ENCODE measurements at places on chromosomes 16 and 17.

GRCh38 chr17:34637548-34638525, 58.5 kb downstream of the TMEM132E start:
- DNase-seq = peak; percentile 84

- no peak for DNase-seq
These were observed 92.2 kb downstream of the CMC2 start for GRCh38 chr16:80914379-80915078.

- no peak for DNase-seq
These were observed 24.3 kb downstream of the CENPV start for GRCh38 chr17:16328997-16329396.

GRCh38 chr16:31420037-31420436, 8.1 kb downstream of the COX6A2 start:
- DNase-seq = no peak

GRCh38 chr16:7304279-7304678, 28.4 kb upstream of the RBFOX1 start:
- no peak for DNase-seq

GRCh38 chr16:49489686-49490320, 116.2 kb downstream of the C16orf78 start:
- no peak for DNase-seq

DNA sequence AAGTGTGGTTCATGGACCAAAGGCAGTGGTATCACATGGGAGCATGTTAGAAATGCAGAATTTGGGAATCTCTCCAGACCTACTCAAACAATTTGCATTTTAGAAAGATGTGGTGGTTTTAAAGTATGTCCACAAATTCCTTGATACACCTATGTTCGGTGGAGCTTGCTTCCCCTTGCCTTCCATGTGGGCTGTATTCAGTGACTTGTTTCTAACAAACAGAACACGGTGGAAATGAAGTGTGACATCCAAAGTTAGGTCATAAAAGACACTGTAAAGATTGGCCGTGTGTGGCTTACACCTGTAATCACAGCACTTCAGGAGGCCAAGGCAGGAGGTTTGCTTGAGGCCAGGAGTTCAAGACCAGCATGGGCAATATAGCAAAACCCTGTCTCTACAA, 16.7 kb downstream of the COQ7 start:
- DNase-seq = no peak

DNA sequence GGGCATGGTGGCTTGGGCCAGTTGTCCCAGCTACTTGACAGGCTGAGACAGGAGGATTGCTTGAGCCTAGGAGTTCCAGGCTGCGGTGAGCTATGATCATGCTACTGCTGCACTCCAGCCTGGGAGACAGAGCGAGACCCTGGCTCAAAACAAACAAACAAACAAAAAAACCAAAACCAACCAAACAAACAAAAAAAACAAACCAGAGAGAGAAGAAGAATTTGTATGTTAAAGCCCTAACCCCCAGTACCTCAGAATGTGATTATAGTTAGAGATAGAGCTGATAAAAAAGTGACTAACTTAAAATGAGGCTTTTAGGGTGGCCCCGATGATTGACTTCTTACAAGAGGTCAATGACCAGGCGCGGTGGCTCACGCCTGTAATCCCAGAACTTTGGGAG, 1.7 kb upstream of the MMP25 start:
- DNase-seq = no peak

DNA sequence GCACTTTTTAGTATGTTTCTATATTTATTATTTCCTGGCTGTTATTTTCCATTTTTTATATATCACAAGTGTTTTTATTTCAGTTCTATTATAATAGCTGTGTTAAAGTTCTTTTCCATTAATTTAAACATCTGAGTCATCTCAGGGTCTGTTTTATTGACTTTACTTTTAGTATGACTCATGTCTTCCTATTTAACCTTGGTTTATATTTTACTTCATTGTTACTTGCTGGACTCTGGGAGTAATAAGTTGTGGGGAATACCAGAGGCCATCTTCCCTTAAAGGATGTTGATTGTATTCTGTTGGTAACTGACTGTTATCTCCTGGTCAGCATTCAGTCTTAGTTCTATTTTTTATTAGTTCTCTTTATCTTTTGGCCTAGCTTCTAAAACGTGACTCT, 1508.2 kb downstream of the CDH11 start:
- DNase-seq = no peak

GRCh38 chr17:35540589-35541404, 3.3 kb upstream of the SLFN12L start:
- peak; percentile 50 for DNase-seq

DNA sequence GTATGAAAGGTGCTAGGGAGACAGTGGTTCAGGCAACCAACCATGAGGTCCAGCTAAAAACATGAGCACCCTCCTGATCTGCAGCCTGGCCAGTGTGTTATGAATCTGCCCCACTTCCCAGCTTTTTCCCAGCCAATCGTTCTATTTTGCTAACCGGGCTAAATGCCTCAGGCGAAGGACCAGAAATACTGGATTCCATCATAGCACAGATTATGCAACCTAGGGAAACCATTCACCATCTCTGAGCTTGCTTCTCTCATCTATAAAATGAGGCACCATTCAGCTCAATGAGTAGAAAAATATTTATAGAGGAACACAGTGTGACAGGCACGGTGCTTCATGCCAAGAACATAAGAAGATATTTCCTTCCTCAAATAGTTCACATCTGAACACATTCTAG, 45.2 kb upstream of the NUDT7 start:
- no peak for DNase-seq

DNA sequence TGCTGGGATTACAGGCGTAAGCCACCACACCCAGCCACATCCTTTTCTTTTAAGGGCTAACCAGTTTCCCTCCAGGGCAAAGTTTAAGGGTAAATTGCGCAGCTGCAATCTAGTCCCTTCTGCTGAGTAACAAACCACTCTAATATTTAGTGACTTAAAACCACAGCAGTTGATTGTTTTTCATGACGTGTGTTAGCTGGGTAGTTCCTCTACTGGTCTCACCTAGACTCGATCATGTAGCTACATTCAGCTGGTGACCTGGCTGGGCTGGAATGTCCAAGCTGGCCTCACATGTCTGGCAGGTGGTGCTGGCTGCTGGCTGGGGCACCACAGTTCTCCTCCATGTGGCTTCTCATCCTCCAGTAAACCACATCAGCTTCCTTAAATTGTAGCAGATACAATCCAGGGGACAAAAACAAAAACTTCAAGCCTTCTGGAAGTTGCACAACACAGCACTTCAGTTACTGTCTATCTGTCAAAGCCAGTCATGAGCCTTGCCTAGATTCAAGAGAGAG, 75.5 kb downstream of the GPRC5B start:
- no peak for DNase-seq

- DNase-seq = peak; percentile 74
These were observed 45.6 kb upstream of the HOXB9 start for GRCh38 chr17:48671697-48672171.

DNA sequence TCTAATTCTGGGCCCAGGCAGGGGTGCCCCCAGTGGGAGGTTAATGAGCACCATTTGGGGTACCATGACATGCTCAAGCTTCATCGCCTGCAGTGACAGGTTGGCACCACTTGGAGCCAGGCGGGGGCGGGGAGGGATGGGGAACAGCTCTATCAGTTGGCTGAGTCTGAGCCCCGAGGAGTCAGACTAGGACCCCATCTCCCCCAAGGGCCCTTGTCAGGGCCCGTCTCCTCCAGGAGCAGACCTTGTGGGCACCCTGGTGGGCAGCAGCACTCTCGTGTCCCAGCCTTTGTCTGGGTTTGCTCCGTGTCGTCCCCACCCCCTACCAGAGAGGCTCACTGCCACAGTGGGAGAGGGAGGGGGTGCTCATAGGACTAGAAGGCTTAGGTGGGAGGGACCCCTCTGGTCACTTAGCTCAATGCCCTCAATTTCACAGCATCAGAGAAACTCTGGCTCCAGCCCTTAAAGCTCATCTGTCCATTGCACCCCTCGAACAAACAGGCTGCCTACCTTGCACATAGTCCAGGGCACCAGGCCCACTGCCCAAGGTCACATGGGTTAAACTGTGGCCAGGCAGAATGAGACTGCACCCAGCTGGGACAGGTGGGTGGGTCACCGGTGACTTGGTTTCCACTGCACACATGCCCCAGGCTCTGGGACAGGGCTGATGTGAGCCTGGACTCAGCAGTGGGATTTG, 4.1 kb downstream of the PPP1R9B start:
- DNase-seq = no peak

DNA sequence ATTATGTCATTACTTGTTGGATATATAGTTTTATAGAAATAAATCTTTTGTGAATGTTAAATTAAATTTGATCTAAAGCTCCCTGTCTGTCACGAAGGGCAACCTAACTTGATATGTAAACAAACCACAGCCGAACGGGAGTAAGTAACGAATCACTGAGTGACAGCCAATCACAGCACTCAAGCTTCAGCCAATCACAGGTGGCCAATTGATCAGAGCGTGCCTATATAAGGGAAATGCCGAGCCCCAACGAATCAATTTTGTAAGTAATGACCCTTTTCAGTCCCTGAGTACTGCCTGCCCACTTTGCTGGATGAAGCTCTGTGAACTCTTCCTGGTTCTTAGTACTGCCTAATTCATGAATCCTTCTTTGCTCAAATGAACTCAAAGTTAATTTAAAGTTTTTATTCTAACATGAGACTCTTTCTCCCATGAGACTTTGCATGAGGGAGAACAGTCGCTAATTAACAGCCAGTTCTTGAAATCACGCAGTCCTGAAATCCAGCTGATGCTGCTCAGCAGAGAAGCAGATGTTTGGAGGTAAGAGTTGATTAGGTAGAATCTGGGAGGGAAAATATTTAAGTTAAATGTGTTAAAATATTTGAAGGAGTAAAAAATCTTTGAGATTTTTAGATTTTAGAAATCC, 302.2 kb downstream of the CNTNAP4 start:
- DNase-seq = no peak

GRCh38 chr16:1145383-1146100, 7.4 kb upstream of the CACNA1H start:
- DNase-seq = no peak

DNA sequence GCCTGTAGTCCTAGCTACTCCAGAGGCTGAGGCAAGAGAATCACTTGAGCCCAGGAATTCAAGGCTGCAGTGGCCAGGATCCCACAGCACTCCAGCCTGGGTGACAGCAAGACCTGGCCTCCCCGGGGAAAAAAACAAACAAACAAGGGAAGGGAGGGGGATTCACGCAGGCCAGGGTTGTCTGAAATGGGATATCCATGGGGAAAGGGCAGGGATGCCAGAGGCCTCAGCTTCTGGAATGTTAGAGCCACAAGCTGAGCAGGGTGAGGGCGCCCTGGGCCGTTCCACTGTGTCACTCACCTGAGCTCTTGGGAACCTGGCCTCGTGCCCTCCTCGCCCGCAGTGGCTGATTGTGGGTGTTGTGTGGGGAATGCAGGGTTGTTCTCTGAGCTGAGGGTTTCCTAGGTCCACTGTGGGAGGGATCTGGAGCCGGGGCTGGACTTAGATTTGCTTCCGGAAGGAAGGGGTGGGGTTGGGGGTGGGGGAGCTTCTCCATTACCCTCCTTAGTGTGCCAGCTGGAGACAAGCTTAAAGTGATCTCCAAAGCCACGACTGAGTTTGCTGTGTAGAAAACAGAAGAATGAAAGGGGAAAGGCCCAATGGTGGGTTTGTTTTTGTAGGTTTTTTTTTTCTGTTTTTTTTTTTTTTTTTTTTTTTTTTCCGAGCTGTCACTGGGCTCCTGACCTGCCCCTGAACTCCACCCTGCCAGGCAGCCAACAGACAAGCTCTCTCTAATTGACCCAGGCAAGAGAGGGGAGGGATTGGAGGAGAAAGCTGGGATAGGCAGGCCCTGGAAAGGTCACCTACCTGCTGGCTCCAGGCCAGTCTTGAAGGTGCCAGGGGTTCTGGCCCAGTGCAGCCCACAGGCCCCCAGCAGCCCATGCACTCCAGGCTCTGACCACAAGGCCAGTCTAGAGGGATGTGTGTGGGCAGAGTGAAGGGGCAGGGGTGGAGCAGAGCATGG, at the start of gene SULT1A1:
Gene SULT1A1 (minus strand): TSS at position 414 of the 964 bp plus-strand sequence. CDS start 1,189 bp downstream, outside the sequence.
- no peak for DNase-seq

- no peak for DNase-seq
These were observed 24.3 kb upstream of the LASP1NB start for GRCh38 chr17:38900978-38901656.

DNA sequence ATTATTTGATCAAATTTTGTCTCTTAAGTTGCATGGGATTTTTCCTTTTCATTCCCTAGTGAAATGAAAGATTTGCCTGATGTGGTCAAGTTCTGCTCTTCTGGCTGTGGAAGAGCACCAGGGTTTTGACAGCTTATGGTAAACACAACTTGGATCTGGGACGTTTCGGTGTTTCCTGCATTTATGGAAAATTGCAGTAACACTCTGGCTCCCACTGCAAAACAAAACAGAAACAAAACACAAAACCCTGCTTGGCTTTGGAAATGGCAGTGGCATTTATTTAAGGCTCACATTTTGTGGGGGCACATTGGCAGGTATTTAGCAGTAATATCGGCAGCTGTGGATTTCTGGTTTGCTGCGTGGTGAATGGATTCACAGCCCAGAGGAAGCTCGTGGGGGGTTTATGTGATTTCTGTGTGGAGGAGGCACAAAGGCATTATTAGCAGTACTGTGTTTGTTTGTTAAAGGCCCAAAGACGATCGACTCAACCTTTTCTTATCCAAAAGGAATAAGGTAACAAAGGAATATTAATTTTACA, 377.8 kb downstream of the SNX29 start:
- DNase-seq = no peak

- no peak for DNase-seq
These were observed 452.1 kb downstream of the WWOX start for GRCh38 chr16:78551487-78552085.

DNA sequence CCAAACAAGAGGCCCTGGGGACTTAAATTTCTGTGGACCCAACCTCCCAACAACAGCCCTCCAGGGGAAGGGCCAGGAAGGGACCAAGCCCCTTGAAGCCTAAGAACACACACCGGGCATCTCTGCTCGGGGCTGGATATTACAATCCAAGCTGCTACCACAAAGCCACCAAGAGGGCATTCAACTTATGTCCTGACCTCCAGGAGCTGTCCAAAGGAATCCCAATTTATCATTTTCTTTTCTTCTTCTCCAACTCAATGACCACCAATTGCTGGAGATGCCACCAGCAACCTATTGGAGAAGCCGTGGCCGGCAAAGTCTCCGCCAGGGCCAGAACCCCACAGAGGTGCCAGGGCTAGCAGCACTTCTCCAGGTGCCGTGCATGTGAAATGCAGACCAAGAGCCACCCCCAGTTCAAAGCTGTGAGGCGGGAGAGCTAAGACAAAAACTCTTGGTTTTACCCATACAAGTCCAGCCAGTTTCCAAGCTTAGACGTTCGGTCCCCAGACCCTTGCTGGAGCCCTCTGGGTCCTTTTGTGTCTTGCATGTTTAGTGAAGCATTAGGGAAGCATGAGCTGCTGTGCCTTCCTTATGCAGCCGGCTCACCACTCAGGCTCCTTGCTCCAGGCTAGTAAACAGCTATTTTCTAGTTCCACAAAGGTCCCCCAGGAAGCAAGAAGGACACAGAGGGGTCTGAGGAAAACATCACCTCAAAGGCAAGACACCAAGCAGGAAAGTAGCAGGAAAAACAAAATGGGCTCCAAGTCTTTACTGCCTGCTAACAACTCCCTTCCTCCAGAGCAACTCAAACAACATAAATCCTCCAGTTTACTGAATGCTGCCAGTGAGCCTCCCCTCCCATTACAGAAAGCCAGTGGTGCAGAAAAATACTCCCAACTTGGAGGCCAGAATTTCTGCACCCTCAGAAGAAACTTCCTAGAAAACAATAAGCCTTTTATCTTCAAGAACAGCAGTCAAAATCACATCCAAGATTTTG, 3.2 kb downstream of the PITPNA start:
- DNase-seq = no peak

- peak; percentile 68 for DNase-seq
These were observed 28.4 kb downstream of the CDH13 start for GRCh38 chr16:82655072-82655714.
